ENCODE measurements at places on chromosomes 16 and 17.

GRCh38 chr16:9053006-9053601 lies 38.3 kb upstream of the HAPSTR1 start:
- DNase-seq = no peak

DNA sequence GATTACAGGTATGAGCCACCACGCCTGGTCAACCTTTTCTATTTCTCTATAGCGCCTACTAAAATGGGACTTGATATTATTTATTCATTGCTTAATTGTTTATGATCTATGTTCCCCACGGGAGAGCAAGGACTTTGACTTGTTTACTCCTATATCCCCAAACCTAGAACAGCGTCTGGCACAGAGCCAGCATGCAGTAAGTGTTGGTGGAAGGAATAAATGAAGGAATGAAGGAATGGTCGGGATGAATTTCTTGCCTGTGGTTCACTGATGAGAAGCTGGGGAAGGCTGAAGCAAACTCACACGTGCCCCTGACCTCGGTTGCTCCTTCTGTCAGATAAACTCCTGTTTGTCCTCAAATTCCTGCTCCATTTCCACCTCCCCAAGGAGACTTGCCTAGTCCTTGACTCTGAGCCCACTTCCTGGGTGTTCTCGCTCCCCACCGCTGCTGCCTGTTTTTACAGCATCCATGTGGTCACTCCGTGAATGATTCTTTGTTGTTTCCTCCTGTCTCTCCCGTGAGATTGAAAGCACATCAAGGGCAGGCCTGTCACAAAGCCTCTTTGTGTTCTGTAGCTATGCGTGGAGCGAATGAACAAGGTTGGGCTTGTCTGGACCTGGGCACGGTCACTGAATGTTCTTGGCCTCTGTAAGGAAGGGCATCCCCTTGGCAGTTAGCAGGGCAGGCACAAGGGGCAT lies 17.3 kb downstream of the C17orf100 start:
- DNase-seq = no peak

- no peak for DNase-seq
Observed at GRCh38 chr17:32277284-32277683, 11.7 kb downstream of the RHBDL3 start.

GRCh38 chr17:59565959-59566324 lies 532 bp downstream of the DHX40 start:
- DNase-seq = peak; percentile 57

DNA sequence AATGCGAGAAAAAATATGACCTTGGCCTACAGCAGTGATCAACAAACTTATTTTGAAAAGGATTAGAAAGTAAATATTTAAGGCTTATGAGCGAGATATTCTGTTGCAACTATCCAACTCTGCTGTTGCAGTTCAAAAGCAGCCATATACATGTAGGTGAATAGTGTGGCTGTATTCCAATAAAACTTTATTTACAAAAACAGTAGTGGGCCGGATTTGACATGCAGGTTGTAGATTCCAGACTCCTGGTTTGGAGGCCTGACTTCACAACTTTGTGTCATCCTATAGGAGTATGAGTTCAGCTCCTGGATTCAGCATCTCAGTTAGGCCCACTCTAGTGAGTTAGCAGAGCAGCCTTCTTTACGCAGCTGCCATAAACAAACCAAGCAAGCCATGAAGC lies 386.3 kb downstream of the CDH13 start:
- DNase-seq = no peak

DNA sequence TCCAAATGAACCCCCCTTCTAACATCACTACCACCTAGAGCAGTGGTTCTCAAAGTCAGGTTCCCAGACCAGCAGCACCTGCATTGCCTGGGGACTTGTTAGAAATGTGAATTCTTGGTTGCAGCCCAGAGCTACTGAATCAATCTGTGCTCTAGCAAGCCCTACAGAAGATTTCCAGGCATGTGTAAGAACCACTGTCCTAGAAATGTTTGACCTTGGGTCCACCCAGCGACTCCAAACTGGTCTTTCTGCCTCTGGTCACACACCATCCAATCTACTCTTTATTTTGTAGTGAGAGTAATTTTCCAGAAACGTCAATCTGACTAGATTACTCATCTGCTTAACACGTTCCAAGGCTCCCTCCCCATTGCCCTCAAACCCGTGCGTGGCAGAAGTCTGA lies 169.9 kb downstream of the HAPSTR1 start:
- no peak for DNase-seq

All from CD4-positive, alpha-beta T cell treated with Interleukin-15 for 4 hours (primary cell).